ENCODE measurements at places on chromosomes 1 and 21. TPM values are rescaled to one million over a fixed set of nuclear protein-coding genes. Genes with fewer than 3 reads are reported as not detected.

The CTSK gene
- 4.7 TPM for total RNA-seq

The FCAMR gene
- total RNA-seq: not detected

The OR10J1 gene
- total RNA-seq: not detected

The DDX20 gene
- total RNA-seq: 8.4 TPM

The HES2 gene
- 2.1 TPM for total RNA-seq

The CFAP141 gene
- not detected for total RNA-seq

The TNFAIP8L2 gene
- total RNA-seq: not detected

DNA sequence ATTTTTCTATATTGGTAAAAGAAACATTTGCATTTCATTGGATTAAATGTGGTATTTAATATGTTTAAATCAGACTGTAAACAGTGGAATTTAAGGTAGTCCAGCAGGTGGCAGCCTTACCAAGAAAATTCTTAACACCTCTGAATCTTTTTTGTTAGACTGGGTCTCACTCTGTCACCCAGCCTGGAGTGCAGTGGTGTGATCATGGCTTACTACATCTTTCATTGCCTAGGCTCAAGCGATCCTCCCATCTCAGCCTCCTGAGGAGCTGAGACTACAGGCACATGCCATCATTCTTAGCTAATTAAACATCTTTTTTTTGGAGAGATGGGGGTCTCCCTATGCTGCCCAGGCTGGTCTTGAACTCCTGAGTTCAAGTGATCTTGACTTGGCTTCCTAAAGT lies 98.8 kb downstream of the RABGAP1L start:
- no peak for DNase-seq

DNA sequence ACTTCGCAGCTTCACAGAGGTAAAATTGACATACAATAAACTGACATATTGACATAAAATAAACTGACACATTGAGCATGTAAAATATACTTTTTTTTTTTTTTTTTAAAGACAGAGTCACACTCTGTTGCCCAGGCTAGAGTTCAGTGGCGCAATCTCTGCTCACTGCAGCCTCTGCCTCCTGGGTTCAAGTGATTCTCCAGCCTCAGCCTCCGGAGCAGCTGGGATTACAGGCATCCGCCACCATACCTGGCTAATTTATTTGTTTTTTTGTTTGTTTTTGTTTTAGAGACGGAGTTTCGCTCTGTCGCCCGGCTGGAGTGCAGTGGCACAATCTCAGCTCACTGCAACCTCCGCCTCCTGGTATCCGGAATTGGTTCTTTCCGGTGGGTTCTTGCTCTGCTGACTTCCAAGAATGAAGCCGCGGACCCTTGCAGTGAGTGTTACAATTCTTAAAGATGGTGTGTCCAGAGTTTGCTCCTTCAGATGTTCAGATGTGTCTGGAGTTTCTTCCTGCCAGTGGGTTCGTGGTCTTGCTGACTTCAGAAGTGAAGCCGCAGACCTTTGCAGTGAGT lies 48.4 kb upstream of the CLIC4 start:
- DNase-seq: no peak

- DNase-seq: no peak
Measured at GRCh38 chr1:117820096-117820495, 109.3 kb downstream of the GDAP2 start.

DNA sequence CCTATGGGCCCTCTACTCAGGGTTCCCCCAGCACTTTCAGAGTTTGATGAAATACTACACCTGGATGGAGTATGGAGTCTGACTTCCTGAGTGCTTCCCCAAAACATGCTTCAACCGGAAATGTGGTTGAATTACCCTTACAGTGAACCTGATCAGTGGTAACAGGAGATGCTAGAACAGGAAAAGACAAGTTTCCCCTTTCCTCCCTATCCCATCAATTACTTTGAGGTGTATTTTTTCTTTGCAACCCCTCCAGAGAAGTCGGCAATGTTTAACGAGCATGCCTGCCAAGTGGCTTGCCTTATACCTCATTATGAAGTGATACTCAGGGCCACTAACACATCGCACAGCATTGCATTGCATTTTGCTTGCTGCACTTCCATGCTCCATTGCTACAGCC lies 7.0 kb downstream of the KRTAP15-1 start:
- DNase-seq: no peak

DNA sequence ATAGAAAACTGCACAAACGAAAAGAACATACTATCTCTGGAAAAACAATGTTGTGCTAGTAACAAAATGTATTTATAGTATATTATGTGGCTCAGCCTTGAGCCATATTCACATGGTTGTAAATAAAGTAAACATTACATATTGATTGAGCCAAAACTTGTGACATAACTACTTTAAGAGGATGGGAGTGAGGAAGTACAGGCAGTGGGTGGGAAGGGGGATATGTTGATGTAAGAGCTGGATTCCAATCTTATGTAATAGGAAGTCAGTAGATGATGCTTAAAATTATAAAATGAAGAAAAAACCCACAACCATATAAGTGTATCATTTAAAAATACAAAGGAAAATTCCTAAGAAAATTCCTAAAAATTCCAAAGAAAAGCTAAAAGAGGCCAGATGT lies 42.7 kb downstream of the RHOU start:
- no peak for DNase-seq

- no peak for DNase-seq
Measured at GRCh38 chr1:76136894-76137293, 62.3 kb downstream of the ST6GALNAC3 start.

DNA sequence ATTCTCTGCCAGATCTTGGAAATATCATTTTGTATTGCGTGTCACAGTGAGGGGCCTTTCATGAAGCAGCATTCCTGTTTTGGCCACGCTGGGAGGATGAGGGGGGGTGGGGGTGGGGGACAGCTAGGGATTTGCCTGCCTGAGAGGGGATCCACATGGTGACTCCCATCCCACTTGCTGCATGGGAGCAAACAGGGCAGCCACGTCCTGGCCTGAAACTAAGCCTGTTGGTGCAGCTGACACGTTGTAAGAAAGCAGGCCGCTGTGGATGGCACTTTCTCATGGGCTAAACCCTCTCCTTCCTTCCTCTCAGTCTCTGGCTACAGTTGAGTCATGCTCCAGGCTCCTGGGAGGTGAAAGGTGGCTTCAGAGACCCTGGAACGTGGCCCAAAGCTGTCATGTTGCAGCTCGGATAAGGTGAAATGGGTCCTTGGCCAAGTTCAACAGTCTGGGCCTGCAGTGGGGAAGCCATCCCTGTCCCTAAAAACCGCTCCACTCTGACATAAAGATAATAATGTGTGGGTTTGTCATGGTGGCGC lies 346.7 kb upstream of the VAMP3 start:
- no peak for DNase-seq

DNA sequence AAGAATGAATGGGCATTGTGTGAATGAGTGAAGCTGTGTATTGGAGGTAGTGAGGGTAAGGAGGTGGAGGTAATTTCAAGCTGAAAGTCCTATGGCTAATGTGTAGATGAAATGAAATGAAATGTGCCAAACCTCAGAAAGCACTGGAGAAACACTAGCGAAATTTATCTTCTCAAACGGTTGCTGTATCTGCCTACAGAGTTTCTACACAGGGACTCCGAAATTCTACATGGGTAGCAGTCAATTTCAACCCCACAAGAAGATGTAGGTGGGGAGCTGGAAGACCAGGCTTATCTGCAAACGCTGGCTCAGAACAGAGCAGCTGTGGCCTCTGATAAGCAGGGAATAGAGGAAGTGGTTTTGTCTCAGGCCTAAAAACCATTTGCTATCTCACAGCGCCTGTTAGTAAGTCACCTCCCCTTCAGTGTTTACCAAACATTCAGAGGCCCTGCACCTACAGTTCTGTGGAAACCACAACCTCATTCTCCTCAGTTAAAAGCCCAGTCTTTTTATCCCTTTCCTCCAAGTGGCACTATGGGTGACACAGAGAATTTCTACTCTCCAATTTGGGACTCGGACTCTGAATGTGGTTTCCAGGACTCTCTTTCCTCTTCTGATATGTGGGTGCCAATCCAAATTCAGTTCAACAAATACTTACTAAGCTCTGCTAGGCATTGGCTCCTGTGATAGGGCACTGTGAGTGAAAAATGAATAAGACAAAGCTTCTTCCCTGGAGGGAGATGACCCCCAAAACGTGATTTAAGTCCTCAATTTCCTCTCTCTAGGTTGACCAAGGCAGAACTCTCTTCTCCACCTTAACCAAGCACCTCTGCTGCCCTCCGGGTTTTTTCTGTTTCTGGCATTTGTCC lies 17.2 kb upstream of the SLAMF6 start:
- no peak for DNase-seq

GRCh38 chr1:68168545-68169171 lies 63.7 kb downstream of the WLS start:
- no peak for DNase-seq
